ENCODE measurements at places on chromosomes 7 and 10. TPM values are rescaled to one million over a fixed set of nuclear protein-coding genes. Genes with fewer than 3 reads are reported as not detected.

The CRPPA gene
- polyA plus RNA-seq: 0.23 TPM

The LEP gene
- polyA plus RNA-seq: not detected

The TFEC gene
- 2.1 TPM for polyA plus RNA-seq

The DNMBP gene
- polyA plus RNA-seq: 19.9 TPM

The RELN gene
- 2.4 TPM for polyA plus RNA-seq

The FEZF1 gene
- not detected for polyA plus RNA-seq

The SVOPL gene
- not detected for polyA plus RNA-seq

The GRID2IP gene
- polyA plus RNA-seq: 0.39 TPM

The PKD2L1 gene
- polyA plus RNA-seq: 4.2 TPM

The RSPH10B gene
- not detected for polyA plus RNA-seq

The SHH gene
- polyA plus RNA-seq: 0.60 TPM

The AMPH gene
- 1.0 TPM for polyA plus RNA-seq

The PPP1R9A gene
- 2.1 TPM for polyA plus RNA-seq

The DCLRE1C gene
- 9.9 TPM for polyA plus RNA-seq

Measured in sigmoid colon (tissue), 7 donors.